ENCODE measurements at places on chromosomes 13 and 19. TPM values are rescaled to one million over a fixed set of nuclear protein-coding genes. Genes with fewer than 3 reads are reported as not detected.

DNA sequence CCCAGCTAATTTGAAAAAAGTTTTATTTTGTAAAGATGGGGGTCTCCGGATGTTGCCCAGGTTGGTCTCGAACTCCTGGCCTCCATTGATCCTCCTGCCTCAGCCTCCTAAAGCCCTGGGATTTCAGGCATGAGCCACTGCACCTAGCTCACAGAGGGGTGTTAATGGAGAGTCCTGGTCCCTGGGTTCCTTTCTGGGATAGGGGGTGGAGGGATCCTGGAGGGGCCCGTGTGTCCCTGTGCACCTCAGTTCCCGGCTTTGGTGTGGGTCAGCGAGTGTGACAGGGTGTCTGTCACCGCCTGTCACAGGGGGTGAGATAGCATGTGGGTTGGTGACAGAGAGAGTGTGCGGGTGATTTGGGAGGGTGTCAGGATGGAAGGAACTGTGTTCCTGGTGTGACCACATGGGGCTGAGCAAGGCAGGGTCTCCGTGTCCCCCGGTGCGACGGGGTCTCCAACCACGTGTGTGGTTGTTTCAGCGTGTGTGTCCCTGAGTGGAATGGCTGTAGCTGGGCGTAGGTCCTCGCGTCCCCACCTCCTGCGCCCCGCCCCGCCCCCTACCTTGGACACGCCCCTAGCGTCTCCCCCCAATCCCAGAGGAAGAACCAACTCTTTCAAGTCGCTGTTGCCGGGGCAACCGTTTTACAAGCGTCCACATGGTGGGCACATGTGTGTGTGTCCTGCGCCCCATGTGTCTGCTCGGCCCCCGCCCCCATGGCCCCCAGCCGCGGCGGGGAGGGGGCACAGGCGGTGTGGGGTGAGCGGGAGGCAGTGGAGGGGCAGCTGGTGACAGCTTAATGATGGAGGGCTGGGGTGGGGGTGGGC lies 2.9 kb upstream of the NRTN start:
- H3K4me3 ChIP-seq = no peak overlapping the region
- H3K36me3 ChIP-seq = no peaks in the 10 kb centered on the region
- H3K27ac ChIP-seq = no peak overlapping the region
- DNase-seq = no peak
- peaks cover 58% of the 10 kb centered on the region for H3K27me3 ChIP-seq

DNA sequence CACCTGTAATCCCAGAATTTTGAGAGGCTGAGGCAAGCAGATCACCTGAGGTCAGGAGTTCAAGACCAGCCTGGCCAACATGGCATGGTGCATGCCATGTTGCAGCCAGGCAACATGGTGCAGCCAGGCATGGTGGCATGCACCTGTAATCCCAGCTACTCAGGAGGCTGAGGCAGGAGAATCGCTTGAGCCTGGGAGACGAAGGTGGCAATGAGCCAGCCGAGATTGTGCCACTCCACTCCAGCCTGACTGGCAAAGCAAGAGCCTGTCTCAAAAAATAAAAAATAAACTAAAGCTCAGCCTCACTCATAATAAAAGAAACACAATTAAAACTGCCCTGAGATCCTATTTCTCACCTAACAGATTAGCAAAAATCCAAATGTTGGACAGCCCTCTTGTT lies 49.7 kb upstream of the MAP3K10 start:
- DNase-seq = no peak
- no peaks in the 10 kb centered on the region for H3K4me1 ChIP-seq
- H3K36me3 ChIP-seq = no peaks in the 10 kb centered on the region
- no peak overlapping the region for H3K4me3 ChIP-seq
- H3K27ac ChIP-seq = no peak overlapping the region

DNA sequence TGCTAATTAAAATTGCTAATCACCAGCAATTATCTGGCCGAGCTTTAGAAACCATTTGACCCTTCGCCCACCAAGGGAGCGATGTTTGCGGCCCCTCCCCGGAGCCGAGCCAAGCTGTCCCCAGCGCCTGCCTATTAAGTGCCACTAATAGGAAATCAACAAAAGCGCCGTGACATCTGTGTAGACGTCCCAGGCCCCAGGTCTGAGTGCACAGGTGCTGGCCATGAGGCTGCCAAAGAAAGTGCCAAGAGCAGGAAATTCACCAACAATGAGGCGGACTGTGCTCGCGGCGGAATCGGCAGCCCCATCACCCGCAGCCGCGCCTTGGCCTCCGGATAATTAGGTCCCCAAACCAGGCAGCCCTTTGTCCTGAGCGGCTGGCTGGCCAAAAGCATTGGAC lies 44.5 kb upstream of the SPACA7 start:
- H3K4me1 ChIP-seq = no peaks in the 10 kb centered on the region
- DNase-seq = no peak
- peaks cover 23% of the 10 kb centered on the region for H3K27me3 ChIP-seq
- no peak overlapping the region for H3K27ac ChIP-seq

- H3K4me3 ChIP-seq = no peak overlapping the region
- H3K27ac ChIP-seq = no peak overlapping the region
Observed at GRCh38 chr19:30696514-30696913, 324.3 kb downstream of the ZNF536 start.

DNA sequence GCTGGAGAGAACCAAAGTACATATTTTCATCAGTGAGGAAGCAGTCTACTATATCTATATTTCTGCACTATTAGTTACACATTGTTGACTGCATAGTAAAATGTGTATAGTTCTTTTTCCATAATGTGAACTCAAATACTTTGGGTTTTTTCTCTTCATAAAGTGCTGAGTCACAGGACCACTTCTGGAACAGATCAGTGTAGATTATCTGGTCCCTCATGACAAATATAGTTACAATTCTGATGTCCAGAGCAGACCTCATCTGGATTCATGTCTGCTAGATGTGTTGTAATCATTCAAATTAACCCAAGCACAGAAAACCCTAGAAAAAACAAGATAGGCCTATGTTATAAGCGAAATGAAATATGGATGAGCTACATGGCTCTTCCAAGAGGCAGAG lies 171.4 kb downstream of the SUCLA2 start:
- H3K4me1 ChIP-seq = no peaks in the 10 kb centered on the region
- H3K27me3 ChIP-seq = no peaks in the 10 kb centered on the region
- no peak for DNase-seq
- H3K4me3 ChIP-seq = no peak overlapping the region

- peaks cover 4% of the 10 kb centered on the region for H3K36me3 ChIP-seq
- DNase-seq = no peak
- H3K4me3 ChIP-seq = peak within 1 kb of the TSS; percentile 59
- H3K4me1 ChIP-seq = peaks cover 6% of the 10 kb centered on the region
Observed at GRCh38 chr19:10587022-10587838, at the start of gene AP1M2. Gene AP1M2, minus strand, starts transcription at chr19:10587312. Its CDS starts 81 bp downstream, at chr19:10587231.

- H3K4me1 ChIP-seq = no peaks in the 10 kb centered on the region
- H3K4me3 ChIP-seq = no peak overlapping the region
- no peak overlapping the region for H3K27ac ChIP-seq
- peaks cover 2% of the 10 kb centered on the region for H3K36me3 ChIP-seq
Observed at GRCh38 chr13:44955406-44955805, 33.9 kb downstream of the NUFIP1 start.

DNA sequence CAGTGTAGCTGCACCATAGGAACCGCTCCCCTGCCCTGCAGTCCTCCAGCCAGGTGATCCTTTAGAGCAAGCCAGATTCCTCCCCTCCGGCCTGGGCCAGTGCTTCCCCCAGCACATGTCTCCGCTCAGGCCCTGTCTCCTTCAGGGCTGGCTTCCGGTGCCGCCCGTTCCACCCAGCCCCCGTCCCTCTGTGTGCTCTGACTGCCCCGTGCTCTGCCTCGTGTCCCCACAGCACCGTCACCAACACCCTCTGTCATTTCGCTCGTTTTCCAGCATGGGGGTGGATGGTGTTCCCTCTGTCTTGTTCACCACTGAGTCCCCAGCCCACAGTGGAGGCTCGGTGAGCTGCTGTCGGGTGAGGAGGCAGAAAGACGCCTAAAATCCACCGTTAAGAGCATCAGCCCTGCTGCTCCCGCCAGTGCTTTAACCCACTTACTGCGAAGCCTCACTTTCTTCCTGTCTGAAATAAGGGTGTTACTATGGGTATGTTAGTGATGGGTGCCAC lies 54.5 kb downstream of the TSSK6 start:
- H3K4me3 ChIP-seq = no peak overlapping the region
- peaks cover 22% of the 10 kb centered on the region for H3K36me3 ChIP-seq
- peaks cover 63% of the 10 kb centered on the region for H3K4me1 ChIP-seq
- H3K27me3 ChIP-seq = no peaks in the 10 kb centered on the region

- no peak for DNase-seq
- H3K27me3 ChIP-seq = no peaks in the 10 kb centered on the region
- H3K4me3 ChIP-seq = no peak overlapping the region
- H3K4me1 ChIP-seq = no peaks in the 10 kb centered on the region
- H3K27ac ChIP-seq = no peak overlapping the region
- no peaks in the 10 kb centered on the region for H3K36me3 ChIP-seq
Observed at GRCh38 chr19:51549533-51550324, 18.3 kb upstream of the SIGLEC6 start.

- DNase-seq = no peak
- H3K36me3 ChIP-seq = peaks cover 4% of the 10 kb centered on the region
- no peaks in the 10 kb centered on the region for H3K27me3 ChIP-seq
- peak overlapping the region; percentile 99 for H3K27ac ChIP-seq
- peaks cover 34% of the 10 kb centered on the region for H3K4me1 ChIP-seq
Observed at GRCh38 chr13:27619093-27619727, 1.1 kb downstream of the LNX2 start.

GRCh38 chr13:109418111-109418510 lies 368.3 kb downstream of the IRS2 start:
- H3K4me1 ChIP-seq = no peaks in the 10 kb centered on the region
- DNase-seq = no peak
- H3K36me3 ChIP-seq = no peaks in the 10 kb centered on the region
- H3K27me3 ChIP-seq = no peaks in the 10 kb centered on the region
- H3K4me3 ChIP-seq = no peak overlapping the region
- no peak overlapping the region for H3K27ac ChIP-seq

- H3K4me3 ChIP-seq = peak overlapping the region; percentile 30
- no peaks in the 10 kb centered on the region for H3K27me3 ChIP-seq
- DNase-seq = no peak
- H3K27ac ChIP-seq = peak overlapping the region; percentile 93
- peaks cover 44% of the 10 kb centered on the region for H3K4me1 ChIP-seq
Observed at GRCh38 chr13:29923554-29924481, 73.4 kb upstream of the UBL3 start.

GRCh38 chr13:112752211-112752610 lies 62.4 kb downstream of the ATP11A start:
- DNase-seq = no peak
- H3K27me3 ChIP-seq = no peaks in the 10 kb centered on the region
- H3K27ac ChIP-seq = no peak overlapping the region
- H3K36me3 ChIP-seq = no peaks in the 10 kb centered on the region
- no peak overlapping the region for H3K4me3 ChIP-seq

DNA sequence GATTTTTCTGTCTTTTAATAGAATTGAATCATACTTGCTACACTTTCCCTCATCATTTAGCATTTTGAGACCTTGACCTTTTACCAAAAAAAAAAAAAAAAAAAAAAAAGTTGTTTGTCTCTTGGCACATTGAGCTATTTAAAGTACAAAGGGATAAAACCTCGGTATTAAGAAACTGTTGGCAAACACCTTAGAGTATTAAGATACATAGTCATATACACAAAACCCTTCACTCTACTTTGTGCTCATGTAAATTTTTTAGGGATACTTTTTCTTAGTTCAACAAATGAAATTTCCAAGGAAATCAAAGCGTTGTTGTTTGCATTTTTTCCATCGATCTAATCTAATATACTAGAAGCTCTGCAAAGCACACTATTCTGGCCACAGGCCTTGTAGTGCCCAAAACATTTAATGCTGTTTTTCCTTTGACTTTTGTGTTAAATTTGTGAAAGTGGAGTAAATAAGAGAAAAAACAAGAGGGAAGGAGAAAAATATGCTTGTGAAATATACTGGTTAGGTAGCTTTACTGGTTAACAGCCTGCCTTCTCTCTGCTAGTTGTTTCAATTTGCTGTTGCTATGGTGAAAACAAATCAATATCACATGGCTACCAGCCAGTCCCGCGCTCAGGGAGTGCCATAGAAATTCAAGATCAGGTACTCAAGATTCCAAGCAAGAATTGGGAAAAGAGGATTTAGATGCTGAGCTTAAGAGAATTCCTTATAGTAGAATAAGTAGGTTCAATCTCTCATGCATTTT lies 2.6 kb downstream of the MBNL2 start:
- no peaks in the 10 kb centered on the region for H3K27me3 ChIP-seq
- peak overlapping the region; percentile 83 for H3K4me3 ChIP-seq
- H3K4me1 ChIP-seq = peaks cover 42% of the 10 kb centered on the region

DNA sequence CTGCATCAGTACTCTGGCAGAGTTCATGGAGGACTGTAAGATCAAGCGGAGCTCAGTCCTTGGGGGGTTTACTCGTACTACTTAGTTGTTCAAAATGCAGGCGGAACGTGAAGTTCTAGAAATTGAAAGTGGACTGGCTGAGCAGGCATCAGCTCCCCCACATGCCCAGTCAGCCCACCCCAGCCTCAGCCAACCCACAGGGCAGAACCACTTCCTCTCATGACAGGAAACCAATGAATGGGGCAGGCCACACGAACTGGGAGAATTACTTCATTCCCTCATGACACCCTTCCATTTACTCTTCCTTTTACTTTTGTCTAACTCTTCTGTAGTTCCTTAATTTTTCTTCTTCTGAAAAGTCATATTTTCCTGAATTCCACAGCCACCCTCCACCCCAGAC lies 71.9 kb downstream of the FLT1 start:
- no peak for DNase-seq
- H3K4me3 ChIP-seq = no peak overlapping the region
- H3K27ac ChIP-seq = no peak overlapping the region
- H3K27me3 ChIP-seq = no peaks in the 10 kb centered on the region
- no peaks in the 10 kb centered on the region for H3K4me1 ChIP-seq

GRCh38 chr19:16098821-16099220 lies 12.9 kb upstream of the RAB8A start:
- H3K36me3 ChIP-seq = peaks cover 35% of the 10 kb centered on the region
- no peak overlapping the region for H3K4me3 ChIP-seq
- H3K27ac ChIP-seq = no peak overlapping the region
- no peak for DNase-seq
- H3K27me3 ChIP-seq = no peaks in the 10 kb centered on the region

GRCh38 chr13:105928048-105928447 lies 607.4 kb downstream of the EFNB2 start:
- H3K36me3 ChIP-seq = no peaks in the 10 kb centered on the region
- H3K4me3 ChIP-seq = no peak overlapping the region
- no peaks in the 10 kb centered on the region for H3K27me3 ChIP-seq
- no peak overlapping the region for H3K27ac ChIP-seq
- no peak for DNase-seq

DNA sequence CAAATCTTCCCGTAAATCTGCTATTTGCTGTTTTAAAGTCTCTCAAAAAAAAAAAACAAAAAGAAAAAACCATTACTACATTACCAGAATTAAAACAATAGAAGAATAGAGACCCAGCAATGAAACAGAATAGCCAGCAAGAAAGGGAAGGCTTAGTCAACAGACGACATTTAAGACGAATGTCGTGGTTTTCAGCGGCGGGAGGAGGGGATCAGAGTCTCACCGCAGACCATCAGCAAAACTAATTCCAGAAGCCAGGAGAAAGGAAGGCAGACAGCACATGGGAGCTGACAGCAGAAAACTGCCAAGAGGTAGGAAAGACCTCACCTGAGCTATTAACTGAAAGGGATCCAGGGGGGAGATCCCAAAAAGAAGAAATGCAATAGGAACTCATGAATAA lies 128.9 kb downstream of the RNF17 start:
- no peak for DNase-seq
- no peaks in the 10 kb centered on the region for H3K36me3 ChIP-seq
- H3K4me3 ChIP-seq = no peak overlapping the region
- H3K27me3 ChIP-seq = no peaks in the 10 kb centered on the region
- no peak overlapping the region for H3K27ac ChIP-seq

The TPTE2 gene
- not detected for polyA plus RNA-seq

The PDX1 gene
- polyA plus RNA-seq = not detected

The UBL3 gene
- polyA plus RNA-seq = 7.1 TPM

The COX6B2 gene
- 1.4 TPM for polyA plus RNA-seq

The SHANK1 gene
- 0.82 TPM for polyA plus RNA-seq

The VMAC gene
- 3.0 TPM for polyA plus RNA-seq

The CALR gene
- 785 TPM for polyA plus RNA-seq

The ZFP82 gene
- polyA plus RNA-seq = 2.6 TPM

The NXNL1 gene
- not detected for polyA plus RNA-seq

The C19orf81 gene
- not detected for polyA plus RNA-seq
